ENCODE measurements at places on chromosomes 12 and 14. TPM values are rescaled to one million over a fixed set of nuclear protein-coding genes. Genes with fewer than 3 reads are reported as not detected.

PIWIL1 gene
- not detected for total RNA-seq

PTPN6 gene
- 79.0 TPM for total RNA-seq

DNA sequence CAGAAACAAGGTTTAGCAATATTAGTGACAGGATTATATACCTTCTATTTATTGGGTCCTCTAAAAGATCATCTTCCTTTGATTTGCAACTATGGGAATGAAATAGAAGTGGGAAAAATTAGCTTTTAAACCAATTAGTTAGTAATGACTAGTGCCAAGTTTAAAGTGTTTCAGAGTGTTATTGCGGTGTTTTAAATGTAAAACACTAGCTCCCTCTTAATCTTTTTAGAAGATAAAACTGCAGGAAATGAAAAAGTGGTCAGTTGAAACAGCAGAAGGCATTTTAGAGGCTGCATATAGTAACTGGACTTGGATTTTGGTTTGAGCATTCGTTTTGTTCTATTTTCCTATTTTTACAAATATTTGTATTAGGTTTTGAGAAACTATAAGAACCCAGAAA lies 286.2 kb downstream of the RAD51B start:
- H3K36me3 ChIP-seq, result no peaks in the 10 kb centered on the region
- no peak for DNase-seq
- H3K4me1 ChIP-seq, result no peaks in the 10 kb centered on the region
- no peak overlapping the region for H3K27ac ChIP-seq
- no peaks in the 10 kb centered on the region for H3K27me3 ChIP-seq
- no peak overlapping the region for H3K4me3 ChIP-seq

DNA sequence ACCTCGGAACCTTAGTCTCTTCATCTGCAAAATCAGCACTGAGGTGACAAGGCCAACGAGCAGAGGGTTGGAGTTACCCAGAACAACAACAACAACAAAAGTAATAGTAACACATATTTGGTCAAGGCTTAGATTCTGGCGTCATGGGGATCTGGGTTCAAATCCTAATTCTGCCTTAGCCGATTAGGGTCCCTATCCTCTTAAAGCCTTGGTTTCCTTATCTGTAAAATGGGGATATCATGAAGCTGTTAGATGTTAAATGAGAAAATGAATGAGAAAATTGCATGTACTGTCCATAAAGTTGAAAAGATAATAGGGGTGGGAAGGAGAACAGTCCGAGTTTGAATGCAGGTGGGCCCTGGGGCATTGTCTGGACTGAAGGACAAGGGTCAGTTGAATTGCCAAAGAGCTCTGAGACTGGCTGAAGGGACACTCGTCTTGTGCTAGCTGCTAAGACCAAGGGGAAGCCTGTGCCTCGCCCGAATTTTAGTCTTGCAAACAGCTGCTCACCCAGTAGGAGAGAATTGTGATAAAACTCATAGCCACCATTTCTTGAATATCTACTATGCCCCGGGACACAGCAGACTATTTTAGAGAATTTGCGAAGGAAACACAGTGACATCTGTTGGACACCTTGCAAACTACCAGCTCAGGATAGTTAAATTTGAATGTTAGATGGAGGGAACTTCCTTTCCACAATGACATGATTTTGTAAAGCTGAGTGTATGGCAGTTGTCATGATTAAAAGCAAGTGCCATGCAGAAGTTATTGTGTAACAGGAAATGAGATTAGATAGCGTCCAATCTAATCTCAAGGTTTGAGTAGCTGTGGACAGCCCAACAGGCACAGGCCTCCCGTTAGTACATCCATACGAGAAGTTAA lies 6.8 kb upstream of the HNF1A start:
- H3K36me3 ChIP-seq, result no peaks in the 10 kb centered on the region
- no peak overlapping the region for H3K27ac ChIP-seq
- H3K27me3 ChIP-seq, result no peaks in the 10 kb centered on the region
- H3K4me1 ChIP-seq, result peaks cover 6% of the 10 kb centered on the region

- no peaks in the 10 kb centered on the region for H3K27me3 ChIP-seq
- H3K27ac ChIP-seq, result no peak overlapping the region
- no peak for DNase-seq
- no peaks in the 10 kb centered on the region for H3K4me1 ChIP-seq
- no peaks in the 10 kb centered on the region for H3K36me3 ChIP-seq
These were observed 406.3 kb downstream of the SLC6A15 start for GRCh38 chr12:84506282-84506681.

DNA sequence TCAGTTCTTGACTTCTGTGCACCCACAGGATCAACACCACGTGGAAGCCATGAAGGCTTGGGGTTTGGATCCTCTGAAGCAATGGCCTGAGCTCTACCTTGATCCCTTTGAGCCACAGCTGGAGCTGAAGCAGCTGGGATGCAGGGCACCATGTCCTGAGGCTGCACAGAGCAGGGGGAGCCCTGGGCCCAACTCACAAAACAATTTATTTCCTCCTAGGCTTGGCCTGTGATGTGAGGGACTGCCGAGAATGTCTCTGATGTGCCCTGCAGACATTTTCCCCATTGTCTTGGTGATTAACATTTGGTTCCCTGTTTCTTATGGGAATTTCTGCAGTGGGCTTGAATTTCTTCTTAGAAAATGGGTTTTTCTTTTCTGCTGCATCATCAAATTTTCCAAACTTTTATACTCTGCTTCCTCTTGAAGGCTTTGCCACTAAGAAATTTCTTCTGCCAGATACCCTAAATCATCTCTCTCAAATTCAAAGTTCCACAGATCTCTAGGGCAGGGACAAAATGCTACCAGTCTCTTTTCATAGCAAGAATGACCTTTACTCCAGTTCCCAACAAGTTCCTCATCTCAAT lies 288.2 kb downstream of the CCDC59 start:
- H3K36me3 ChIP-seq, result no peaks in the 10 kb centered on the region
- no peak overlapping the region for H3K27ac ChIP-seq
- H3K27me3 ChIP-seq, result no peaks in the 10 kb centered on the region

MANSC4 gene
- not detected for total RNA-seq

GRCh38 chr14:87073880-87074570 lies 919.0 kb downstream of the GALC start:
- no peak overlapping the region for H3K4me3 ChIP-seq
- no peaks in the 10 kb centered on the region for H3K27me3 ChIP-seq
- no peak overlapping the region for H3K27ac ChIP-seq
- H3K36me3 ChIP-seq, result no peaks in the 10 kb centered on the region

GRCh38 chr12:68884251-68884650 lies 48.7 kb downstream of the CPM start:
- no peak for DNase-seq
- no peak overlapping the region for H3K4me3 ChIP-seq
- no peaks in the 10 kb centered on the region for H3K36me3 ChIP-seq
- no peaks in the 10 kb centered on the region for H3K27me3 ChIP-seq
- H3K27ac ChIP-seq, result no peak overlapping the region
- no peaks in the 10 kb centered on the region for H3K4me1 ChIP-seq

DNA sequence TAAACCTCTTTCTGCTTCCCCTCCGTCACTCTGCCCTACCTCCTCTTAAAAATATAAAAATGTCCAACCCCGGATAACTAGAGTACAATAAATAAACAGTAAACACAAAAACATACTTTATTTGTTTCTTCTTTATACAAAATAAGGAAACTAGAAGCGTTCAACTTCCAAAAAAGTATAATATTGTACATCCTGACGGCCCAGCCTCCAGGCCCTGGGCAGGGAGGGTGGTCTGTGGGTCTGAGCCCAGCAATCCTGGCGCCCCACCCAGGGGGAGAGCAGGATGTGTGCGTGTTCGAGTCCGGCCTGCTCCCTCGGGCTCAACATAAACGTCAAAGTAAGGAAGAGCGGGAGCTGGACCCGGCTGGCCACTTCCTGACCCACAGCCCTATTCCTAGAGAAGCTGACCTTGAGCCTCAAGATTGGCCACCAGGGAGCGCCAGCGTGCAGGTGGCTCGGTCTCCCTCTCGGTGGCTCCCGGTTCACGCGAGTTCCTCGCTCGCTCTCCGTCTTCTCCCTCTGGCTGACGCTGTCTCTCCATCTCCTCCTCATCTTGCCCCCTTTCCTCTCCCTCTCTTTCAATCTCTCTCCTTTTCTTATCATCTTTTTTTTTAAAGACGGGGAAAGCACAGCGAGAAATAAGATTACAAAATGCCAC lies 9.4 kb downstream of the LHX5 start:
- peaks cover 76% of the 10 kb centered on the region for H3K27me3 ChIP-seq
- no peak overlapping the region for H3K27ac ChIP-seq
- peak; percentile 57 for DNase-seq
- peaks cover 34% of the 10 kb centered on the region for H3K4me1 ChIP-seq

DNA sequence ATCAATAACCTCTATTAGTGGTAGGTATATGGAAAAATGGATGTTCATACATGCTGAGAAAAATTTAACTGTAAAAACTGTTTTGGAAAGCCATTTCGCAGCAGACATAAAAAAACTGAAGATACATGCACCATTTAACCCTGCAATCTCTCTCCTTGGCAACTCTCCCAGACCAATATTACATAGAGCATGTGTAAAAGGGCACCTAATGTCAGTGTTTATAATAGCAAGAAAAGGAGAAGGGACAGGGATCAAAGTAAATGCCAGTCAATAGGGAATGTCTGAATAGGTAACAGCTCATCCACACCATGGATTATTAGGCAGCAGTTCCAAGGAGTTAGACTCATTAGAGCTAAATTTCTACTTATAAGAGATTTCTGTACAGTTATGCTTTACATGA lies 77.2 kb downstream of the BTG1 start:
- no peak overlapping the region for H3K4me3 ChIP-seq
- H3K36me3 ChIP-seq, result no peaks in the 10 kb centered on the region
- no peak overlapping the region for H3K27ac ChIP-seq
- peaks cover 10% of the 10 kb centered on the region for H3K4me1 ChIP-seq

GRCh38 chr14:53470351-53471043 lies 317.4 kb upstream of the DDHD1 start:
- no peaks in the 10 kb centered on the region for H3K4me1 ChIP-seq
- H3K36me3 ChIP-seq, result no peaks in the 10 kb centered on the region
- H3K27me3 ChIP-seq, result no peaks in the 10 kb centered on the region
- no peak overlapping the region for H3K27ac ChIP-seq

CEBPE gene
- not detected for total RNA-seq

SMOC1 gene
- total RNA-seq, result not detected

DNA sequence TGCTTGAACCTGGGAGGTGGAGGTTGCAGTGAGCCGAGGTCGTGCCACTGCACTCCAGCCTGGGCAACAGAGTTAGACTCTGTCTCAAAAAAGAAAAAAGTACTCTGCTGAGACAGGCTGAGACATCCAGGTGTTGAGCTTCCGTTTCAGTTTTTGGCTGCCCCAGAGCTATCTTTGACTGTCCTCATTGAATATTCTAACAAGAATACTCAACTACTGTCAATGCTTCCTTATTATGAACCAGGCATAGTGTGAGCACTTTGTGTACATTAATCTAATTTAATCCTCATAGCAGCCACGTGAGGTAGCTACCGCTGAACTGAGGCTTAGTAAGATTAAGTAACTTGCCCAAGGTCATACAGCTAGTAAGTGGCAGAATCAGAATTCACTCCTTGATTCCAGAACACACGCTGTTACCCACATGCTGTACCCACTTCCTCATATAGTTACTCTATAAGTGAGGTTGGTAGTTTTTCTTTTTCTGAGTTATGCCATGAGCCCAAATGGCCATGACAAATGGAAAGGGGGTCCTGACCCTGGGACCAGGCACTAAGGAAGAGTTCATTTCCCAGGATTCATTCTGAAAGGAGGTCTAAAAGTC lies 11.3 kb downstream of the ALDH1L2 start:
- no peak for DNase-seq
- no peak overlapping the region for H3K27ac ChIP-seq
- H3K27me3 ChIP-seq, result no peaks in the 10 kb centered on the region

REC8 gene
- total RNA-seq, result 107 TPM

DNA sequence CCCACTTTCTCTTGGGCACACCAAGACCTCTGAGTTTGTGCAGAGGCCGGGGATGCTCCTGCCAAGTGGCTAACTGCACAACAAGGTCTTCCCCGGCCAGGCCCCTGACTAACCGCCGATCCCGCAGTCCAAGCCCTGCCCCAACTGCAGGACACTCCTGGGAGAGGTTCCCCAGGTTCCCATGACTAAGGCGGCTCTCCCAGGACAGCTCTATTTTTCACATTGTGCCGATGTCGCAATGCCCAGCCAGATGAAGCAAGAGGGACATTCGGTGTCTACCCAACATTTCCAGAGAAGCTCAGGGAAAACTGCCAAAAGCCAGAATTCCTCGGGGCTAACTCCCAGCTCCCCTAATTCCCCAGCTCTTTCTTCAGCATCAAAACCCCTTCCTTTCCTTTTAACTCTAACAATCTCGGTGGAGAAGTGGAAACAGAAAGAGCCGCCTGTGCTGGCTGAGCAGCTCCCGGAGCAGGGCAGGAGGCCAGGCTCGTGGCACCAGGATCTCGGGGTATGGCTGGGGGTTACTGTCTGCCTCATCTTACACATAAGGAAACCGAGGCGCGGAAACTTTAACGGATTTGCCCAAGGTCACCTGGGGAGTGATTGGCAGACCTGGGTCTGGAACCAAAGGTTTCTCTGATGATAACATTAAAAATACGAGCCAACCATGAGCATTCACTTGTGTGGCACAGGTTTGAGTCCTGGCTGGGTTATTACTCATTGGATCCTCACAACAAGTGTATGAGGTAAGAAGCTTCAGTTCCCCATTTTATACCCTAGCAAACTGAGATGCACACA lies 318.2 kb downstream of the BCL11B start:
- no peak overlapping the region for H3K4me3 ChIP-seq
- no peak overlapping the region for H3K27ac ChIP-seq
- no peak for DNase-seq

Data from CD4-positive, alpha-beta T cell (primary cell).